ENCODE measurements at places on chromosomes 11 and 22.

- no peak for DNase-seq
These were observed 195.0 kb downstream of the IGLL1 start for GRCh38 chr22:23384923-23385677.

DNA sequence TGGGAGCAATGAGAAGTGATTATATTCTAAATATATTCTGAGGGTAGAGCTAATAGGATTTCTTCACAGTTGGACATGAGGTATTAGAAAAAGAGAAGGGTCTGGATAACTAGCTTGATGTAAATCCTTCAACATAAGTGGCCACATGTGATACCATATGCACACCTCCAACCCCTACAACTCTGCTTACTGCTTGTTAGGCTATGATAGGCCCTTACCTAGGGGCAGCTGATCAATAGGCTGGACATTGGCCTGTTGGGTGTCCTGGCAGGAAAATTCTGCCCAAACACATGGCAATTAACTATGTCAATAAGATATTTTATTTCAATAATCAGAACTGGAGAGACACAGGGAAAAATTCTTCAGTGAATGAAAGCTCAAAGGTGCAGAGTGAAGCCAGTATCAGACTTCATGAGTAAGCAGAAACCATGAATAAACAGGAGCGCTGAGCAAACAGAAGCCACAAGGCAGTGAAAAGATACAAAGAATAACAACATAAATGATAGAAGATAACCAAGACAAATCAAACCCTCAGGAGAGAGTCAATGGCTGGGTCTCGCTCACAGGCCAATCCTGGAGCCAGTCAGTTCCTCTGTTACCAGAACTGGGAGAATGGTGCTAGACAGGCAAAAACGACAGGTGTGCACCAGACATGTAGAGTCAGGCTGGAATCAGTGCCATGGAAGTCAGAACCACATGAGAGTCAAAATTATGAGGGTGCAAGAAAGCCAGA is 46.3 kb upstream of the PSMA1 start:
- no peak for DNase-seq

DNA sequence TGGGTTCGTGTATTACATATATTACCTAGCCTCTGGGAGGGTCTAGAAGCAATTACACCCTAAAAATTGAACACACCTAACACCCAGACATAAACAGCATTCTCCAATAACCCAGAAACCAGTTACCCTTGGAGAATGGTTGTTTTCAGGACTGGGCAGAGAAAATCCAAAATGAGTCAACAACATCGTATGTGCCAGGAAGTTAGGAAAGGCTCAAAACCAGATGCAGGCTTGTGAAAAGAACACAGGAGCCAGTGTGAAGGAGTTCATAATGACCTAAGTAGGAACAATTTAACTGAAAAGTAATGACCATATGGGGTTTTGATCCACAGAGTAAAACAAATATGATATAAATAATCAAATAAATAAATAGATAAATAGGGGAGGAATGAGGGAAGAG is 5.1 kb upstream of the CLPB start:
- DNase-seq: no peak

DNA sequence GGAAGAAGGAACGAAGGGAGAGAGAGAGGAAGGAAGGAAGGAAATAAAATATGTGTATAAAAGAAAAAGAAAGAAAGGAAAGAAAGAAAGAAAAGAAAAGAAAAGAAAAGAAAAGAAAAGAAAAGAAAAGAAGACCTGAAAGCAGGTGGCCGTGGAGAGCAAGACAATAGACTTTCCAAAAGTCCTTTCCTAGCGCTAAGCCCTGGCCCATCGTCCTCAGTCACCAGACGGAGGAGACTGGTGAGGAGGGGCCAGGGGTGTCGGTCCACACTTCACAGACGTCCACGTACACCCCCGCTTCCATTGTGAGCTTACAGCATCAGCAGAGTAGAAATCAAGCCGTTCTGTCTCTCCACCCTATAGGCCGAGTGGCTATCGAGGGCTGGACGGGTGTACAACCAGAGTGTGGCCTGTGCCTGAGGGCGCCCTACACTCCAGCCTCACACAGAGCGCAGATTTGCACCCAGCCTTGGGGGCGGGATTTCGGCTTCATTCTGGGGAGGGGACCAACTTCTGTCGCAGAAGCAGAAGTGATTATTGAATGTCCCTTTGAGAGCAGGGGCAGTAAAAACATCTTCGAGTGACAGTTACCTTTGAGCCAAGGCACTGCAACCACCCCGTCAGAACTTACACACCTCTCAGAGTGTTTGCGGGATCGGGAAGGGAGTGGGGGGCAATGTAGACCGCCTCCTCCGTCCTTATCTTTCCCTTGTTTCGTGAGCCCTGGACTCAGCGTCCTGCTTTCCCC is 2.0 kb upstream of the BSX start:
- DNase-seq: no peak

GRCh38 chr11:95065336-95065735 is 1.4 kb upstream of the SRSF8 start:
- no peak for DNase-seq

- DNase-seq: peak; percentile 51
These were observed 13.5 kb upstream of the INSC start for GRCh38 chr11:15101072-15101709.

All from AG04450 (cell line).